Activated CD4-positive, alpha-beta T cell treated with anti-CD3 and anti-CD28 coated beads for 4 hours (primary cell): ENCODE measurements at places on chromosomes 13 and 19.

DNA sequence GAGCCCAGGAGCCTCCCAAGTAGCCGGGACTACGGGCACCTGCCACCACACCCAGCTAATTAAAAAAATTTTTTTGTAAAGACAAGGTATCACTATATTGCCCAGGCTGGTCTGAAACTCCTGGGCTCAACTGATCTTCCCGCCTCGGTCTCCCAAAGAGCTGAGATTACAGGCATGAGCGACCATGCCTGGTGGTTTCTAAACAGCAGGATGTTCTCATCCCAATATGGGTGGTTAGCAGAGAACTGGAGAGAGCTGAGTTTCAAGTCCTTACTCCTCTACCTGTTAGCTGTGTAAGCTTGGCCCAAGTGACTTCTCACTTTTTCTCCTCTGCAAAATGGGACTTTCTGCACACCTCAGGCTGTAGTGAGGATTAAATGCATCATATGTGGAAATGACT lies 8.0 kb downstream of the TMEM91 start:
- DNase-seq: no peak

DNA sequence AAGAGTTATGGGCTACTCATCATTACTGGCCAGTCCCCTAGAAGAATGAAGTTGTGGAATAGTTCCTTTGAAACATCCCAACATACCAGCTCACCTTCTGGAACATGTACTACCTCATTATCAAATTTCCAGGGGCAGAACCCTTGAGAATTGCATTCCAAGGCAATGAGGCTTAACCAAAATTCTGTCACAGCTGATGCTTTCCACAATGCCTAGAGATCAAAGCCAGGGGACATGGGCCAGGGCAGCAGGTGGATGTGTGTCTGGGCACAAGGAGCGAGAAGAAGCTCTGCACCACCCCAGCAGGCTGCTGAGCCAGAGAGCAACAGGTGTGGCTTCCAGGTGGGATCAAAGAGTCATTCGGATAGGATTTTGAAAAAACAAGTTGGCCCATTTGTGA lies 362.1 kb downstream of the EFNB2 start:
- DNase-seq: no peak

DNA sequence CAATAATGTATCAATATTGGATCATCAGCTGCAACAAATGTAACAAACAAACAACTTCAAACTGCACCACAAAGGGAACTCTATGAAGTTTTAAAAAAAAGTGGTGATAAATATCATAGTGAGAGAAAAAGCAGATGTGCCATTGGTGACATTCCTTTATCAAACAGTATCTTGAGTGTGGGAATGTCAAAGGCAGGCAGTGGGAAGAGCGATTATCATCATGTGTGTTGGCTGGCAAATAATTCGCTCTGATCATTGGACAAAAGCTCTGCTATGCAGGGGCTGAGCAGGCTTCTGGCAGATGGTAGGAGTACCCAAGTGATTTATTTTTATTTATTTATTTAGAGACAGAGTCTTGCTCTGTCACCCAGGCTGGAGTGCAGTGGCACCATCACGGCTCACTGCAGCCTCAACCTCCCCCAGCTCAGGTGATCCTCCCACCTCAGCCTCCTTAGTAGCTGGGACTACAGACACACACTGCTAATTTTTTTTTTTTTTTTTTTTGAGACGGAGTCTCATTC lies 55.9 kb upstream of the RANBP3 start:
- DNase-seq: no peak

DNA sequence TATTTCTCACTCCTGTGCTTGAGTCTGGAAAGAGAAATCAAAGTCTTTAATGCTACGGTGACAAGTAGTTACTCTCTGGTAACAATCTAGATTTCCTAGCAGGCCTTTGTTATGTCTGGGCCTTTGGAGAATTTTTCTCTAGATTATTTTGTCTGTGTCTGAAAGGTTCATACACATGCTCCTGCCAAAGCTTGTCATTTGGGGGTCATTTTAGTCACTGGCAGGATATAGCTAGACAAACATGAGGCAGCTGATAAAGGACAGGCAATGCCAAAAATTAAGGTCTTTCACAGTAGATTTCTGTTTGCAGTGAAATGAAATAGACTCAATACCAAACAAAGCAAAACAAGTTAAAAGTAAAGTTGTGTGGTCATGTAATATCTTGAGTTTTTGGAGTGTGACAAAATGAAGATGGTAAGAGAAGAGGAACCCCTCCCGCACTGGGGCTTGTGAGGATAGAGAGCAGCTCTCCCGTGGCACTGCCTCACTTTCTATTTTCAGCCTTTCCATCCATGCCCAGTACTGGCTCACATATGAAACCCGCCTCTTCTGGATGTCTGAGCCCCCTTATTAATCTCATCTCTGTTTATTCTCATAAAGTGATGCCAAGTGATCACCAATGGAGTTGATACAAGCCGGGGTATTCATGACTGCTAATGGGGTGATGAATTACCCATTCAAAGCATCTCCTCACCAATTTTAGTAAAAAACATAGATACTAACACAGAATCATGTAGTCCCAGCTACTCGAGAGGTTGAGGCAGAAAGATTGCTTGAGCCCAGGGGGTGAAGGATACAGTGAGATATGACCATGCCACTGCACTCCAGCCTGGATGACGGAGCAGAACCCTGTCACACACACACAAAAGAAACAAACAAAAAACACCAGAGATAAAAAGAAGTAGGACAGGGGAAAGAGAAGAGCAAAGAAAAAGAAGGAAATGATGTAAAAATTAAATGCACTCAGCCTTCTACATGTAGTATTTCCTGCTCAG lies 389.3 kb downstream of the FGF14 start:
- no peak for DNase-seq

DNA sequence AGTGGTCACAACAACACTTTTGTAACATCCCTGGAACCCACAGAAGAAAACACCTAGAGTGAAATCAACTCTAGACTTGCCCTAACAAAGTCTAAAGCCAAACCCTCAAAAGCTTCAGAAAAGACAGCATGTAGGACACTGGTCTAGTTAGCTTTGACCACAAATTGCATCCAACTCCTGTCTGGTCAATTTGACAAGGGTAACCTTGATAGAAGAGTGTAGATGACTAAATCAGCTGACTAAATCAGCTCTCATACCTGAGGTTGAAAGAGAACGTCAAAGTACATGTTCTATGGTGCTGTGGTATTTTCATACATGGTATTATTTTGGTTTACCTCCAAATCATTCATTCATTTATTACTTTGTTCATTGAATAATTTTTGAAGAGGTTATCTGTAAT lies 272.8 kb downstream of the KLF5 start:
- DNase-seq: no peak
